RPMI8226 (cell line): ENCODE measurements at places on chromosomes 7 and 10.

DNA sequence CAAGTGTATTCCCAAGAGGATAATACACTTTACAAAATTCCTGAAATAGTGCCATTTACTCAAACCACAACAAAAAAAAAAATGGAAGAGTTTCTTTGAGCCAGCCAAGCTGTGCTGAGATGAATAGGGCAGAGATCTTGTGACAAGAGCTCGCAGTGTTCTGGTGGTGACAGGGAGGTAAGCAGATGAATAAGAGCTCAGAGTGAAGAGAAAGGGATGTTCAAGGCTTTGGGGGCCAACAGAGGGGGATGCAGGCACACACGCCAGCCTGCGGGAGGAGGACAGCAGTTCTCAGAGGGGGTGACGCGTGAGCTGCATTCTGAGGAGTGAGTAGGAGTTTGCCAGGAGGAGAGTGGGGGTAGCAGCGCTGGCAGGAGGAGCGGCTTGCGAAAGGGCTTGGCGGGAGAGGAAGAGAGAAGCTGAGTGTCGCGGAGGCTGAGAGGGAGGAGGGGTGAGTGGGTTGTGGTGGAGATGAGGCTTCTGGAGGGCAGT is 194.4 kb upstream of the IMMP2L start:
- DNase-seq: no peak

GRCh38 chr7:51764976-51765375 is 448.4 kb upstream of the COBL start:
- DNase-seq: no peak

GRCh38 chr7:47786557-47787248 is 161.6 kb downstream of the PKD1L1 start:
- DNase-seq: no peak

DNA sequence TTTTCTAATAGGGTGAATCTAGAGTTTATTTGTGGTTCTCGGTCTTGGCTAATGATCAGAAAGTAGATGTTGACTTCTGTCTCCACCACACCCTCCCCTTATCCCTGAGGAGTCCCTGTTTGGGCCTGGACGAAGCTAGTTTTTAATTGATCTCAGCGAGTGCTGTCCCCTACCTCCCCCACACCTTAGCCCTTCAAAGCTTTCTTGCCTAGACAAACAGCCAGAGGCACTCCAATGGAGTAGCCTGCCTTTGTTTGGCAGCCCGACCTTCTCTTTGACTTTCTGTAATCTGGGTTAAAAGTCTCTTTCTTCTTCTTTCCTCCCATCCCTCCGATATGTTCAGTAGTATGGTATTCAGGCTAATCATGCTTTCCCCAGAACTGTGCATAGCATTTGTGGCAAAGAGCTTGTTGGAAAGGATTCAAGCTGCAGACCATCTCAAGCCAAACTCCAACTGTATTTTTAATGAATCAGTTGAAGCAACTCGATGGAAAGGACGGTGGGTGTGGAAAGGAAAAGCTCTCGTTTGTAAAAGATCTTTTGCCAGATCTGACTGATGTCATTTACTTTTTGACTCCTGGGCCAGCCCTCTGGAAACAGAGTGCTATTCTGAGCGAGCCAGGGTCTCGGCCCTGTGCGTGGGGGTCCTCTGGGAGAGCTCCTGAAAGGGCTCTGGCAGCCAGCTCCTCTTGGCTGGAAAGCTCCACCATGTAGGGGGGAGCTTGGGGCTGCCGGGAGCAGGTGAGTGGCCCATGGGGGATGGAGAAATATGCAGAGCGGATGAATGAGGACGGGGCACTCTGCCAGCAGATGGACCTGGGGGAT is 4.5 kb downstream of the FAM180A start:
- DNase-seq: no peak

DNA sequence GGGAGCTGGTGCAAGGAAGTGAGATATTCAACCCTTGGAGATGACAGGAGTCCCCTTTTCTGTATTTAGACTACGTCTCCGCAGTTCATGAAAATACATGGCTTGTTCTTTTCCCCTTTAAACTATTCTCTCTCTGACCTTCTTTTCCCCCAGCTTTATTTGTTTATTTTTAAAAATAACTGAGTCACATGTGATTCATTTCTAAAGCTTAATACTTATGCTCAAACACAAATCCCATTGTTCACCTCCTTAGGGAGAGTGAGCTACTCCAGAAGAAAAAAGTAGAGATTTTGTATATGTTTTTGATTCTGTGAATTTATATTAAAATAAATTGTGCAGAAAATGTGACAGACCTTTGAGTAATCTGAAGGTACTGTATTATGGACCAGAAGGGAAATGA is 35.9 kb upstream of the FZD1 start:
- DNase-seq: no peak

GRCh38 chr10:126570621-126571602 is 99.6 kb downstream of the C10orf90 start:
- DNase-seq: peak; percentile 28
